ENCODE measurements at places on chromosomes 16 and 17.

GRCh38 chr17:79054200-79054960 lies 20.2 kb upstream of the ENGASE start:
- DNase-seq = peak; percentile 32

DNA sequence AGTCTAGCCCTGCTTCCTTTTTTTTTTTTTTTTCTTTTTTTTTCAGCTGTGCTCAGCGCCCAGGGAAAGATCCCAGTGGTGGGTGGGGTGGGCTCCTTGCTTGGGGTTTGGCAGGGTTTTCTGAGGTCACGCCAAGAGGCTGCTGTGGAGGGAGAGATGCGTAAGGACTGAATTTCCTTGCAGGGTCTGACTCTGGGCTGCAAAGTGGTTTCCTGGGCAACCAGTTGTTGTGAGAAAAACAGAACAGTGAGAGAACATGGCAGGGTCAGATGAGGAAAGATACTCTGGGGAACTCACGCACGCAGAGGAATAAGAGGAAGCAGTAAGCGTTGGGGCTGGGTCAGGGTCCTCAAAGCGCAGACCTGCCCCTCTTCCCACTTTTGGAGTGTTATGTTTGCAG lies 119.5 kb downstream of the IRF8 start:
- DNase-seq = no peak

- no peak for DNase-seq
Observed at GRCh38 chr16:21613361-21613760, 14.0 kb downstream of the METTL9 start.

- DNase-seq = no peak
Observed at GRCh38 chr17:13967416-13967815, 101.9 kb upstream of the COX10 start.

DNA sequence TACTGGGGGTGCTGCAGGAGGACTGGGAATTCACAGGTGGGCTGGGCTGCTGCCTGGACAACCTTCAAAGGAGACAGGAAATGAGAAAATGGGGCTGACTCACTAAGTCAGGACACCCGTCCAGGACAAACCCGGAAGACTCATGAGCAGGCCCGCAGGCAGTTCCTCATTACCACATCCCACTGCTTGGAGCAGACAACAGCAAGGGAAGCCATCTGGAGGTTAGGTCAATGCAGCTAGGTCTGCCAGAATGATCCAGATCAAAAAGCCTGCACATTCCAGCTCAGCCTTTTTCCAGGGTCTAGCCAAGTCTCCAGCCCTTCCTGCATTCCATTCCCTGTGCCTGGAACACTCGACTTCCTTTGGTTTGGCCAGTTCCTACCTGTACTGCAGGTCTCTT lies 536.5 kb upstream of the CDH11 start:
- no peak for DNase-seq

DNA sequence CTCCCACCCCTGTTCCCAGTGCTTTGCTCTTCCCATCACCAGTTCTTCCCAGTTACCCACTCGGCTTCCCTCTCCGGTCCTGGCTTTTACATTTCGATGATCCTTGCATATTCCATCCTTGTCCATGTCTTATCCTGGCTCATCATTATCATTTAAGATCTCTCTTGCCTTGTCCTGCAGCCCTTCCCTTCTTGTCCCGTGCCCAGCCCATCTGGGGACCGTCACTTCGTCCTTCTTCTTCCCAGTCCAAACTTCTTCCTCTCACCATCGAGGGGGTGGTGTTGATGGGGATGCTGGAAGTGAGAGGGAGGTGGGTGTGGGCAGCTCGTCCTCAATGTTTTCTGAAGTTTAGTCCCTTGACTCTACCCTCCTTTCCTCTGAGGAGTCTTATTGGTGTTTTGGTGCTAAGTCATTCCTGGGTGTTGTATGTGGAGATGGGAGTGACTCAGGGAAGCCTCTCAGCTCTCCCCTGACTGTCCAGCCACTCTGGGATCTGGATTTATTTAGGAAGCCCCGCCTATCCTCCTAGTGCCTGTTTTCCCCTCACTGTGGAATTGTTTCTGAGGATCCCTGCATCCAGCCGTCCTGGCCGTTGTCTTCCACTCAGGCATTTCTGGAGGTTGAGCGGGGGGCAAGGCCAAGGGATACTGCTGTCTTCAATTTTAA lies 975 bp downstream of the SNX29 start:
- peak; percentile 15 for DNase-seq

DNA sequence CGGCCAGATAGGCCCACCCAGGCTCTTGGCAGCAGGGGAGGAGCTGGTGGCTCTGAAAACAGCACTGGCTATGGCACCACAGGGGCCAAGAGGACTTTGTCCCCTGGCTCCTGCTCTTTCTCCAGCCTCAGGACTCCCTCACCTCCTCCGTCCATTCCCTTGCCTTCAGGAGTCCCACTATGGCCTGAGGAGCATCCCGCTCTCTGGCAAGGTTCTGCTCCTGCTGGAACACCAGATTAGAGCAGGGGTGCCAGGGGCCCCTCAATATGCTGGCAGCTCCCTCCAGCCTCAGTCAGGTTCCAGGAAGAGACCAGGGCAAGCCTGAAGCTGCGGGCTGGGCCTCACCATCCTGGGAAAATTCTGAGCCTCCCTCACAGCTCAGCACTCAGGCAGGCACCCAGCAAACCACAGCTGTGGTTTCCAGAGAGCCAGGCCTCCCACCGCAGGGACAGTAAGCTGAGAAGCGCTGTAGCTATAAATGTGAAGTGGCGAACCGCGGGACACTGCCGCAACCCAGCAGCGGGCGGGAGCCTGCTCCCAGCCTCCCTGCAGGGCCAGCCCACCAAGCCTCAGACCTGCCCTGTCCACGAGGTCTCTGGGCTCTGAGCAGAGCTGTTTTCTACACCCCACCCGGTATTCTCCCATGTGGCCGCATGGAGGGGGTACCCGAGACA lies 25.7 kb downstream of the C17orf100 start:
- DNase-seq = no peak

GRCh38 chr16:82660966-82661365 lies 34.2 kb downstream of the CDH13 start:
- no peak for DNase-seq

- no peak for DNase-seq
Observed at GRCh38 chr17:52648995-52649394, 490.5 kb upstream of the CA10 start.

- no peak for DNase-seq
Observed at GRCh38 chr16:19417640-19418039, at the start of gene TMC5. Gene TMC5, plus strand, starts transcription at chr16:19417883. Its CDS starts 22,156 bp downstream, at chr16:19440039.

- DNase-seq = peak; percentile 50
Observed at GRCh38 chr17:28725166-28725659, 820 bp downstream of the TLCD1 start.

GRCh38 chr16:12484426-12484825 lies 319.3 kb downstream of the CPPED1 start:
- DNase-seq = no peak

DNA sequence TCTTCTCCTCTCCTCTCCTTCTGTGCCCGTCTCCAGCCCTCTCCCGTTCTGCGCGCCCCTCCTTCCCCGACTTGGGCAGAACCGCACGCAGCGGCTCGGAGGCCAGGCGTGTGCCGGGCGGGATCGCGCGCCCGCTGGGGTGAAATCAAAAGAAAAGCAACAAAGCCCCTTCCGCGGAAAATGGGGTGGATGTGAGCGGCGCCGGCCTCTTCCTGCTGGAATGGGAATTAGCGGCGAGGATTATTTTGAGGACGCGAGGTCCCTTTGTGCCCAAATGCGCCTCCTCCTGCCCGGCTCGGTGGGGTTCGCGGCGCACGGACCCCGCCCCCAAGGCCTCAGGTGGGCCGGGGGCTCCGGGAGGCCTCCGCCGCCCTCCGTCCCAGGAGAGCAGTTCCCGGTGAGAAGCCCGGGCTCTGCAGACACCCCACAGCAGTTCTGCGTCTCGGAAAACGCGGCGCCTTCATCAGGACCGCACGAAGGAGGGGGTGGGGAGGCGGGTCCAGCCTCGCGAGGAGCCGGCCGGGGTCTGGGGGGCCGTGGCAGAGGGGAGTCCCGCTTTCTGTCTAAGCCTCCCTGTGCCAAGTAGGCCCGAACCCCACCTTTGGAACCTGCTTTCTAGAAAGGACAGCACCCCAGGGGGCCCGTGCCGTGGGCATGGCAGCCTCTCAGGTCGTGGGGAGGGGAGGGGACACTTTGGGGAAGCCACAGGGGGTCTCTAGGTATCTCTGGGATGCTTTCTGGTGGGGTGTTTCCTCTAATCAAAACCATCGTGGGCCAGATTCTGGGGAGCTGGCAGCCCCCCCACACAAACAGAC lies 91.0 kb upstream of the CBX4 start:
- DNase-seq = no peak

DNA sequence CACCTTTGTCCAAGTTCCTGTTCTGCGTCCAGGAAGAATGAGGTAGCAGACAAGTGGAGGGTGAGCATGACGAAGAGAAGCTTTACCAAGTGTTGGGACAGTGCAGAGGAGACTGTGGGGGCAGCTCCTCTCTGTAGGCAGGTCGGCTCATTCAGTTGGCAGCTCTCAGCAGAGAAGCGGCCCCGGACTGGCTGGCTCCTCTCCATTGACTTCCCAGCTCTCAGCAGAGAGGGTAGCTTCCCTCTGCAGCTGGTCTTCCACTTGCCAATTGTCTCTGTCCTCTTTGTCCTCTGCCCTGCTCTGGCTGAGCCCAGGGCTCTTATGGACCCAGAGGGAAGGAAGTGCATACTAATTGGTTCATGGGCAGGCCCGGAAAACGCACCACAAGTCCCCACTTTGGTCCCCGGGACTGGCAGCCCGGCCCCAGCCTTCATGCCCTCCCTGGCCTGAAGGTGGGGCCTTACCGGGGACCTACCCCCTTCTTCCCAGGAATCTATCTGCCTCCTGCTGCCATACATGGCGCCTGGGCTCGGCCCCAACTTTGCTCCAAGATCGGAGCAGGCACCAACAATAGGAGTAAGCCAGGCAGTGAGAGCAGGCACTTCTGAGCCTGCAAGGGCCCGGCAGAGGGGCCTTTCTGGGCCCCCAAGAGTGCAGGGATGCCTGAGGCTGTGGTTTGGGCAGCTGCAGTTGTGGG lies 10.1 kb downstream of the KCTD5 start:
- no peak for DNase-seq

GRCh38 chr16:57273359-57273758 lies 11.1 kb downstream of the PLLP start:
- no peak for DNase-seq

GRCh38 chr16:17724242-17724898 lies 253.6 kb upstream of the XYLT1 start:
- no peak for DNase-seq
